ENCODE measurements at places on chromosomes 3 and 15.

DNA sequence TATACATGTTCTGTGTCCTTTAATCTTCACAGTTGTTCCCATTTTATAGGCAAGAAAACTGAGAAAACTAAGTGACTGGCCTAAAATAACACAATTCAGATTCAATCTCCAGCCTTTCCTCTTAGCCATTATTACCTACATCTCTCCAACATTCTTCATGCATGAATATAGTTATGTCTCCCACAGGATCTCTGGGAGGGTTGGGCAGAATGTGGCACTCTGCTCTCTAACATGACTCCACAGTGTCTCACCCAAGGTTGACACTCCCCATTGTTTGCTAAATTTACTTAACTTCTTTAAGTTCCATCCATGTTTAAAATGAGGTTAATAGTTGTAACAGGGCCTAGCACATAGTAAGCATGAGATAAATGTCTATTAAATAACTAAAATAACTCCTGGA is 276.3 kb downstream of the ERC2 start:
- no peak for DNase-seq

GRCh38 chr3:51385621-51386091 is 565 bp downstream of the MANF start:
- DNase-seq: no peak

- DNase-seq: no peak
Measured at GRCh38 chr3:57948781-57949242, 59.4 kb upstream of the FLNB start.

DNA sequence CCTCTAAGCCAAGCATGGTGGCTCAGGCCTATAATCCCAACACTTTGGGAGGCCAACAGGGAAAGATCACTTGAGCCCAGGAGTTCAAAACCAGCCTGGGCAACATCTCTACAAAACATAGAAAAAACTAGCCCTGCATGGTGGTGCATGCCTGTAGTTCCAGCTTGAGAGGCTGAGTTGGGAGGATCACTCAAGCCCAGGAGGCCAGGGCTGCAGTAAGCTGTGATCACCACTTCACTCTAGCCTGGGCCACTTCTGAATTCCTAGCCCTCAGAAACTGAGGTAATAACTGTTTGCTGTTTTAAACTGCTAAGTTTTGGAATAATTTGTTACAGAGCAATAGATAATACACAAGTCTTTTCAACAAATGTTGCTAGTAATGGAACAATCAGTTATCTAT is 16.4 kb downstream of the IP6K1 start:
- DNase-seq: no peak

DNA sequence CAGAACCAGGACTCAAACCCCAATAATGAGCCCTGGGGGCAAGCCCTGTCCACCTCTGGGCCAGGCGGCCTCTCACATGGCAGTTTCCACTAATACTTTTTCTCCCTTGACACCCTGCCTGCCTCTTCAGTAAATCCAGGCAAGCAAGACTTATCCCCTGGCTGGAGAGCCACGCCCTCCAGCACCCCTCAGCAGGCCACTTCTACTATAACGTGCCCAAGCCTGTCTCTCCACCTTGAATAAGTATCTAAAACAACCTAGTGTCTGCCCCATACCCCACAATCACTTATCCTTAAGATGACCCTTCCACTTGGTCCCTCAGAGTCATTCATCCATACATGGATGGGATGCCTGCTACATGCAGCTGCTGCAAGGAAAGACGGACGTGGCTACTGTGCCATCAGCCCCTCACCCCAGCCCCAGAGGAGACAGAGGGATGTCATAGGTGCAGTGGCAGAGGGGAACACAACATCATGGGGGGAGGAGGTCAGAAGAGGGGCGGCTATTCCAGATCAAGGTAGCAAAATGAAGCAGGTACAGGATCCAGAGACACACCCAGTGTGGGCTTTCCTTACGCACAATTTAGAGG is 63.4 kb downstream of the LRIG1 start:
- no peak for DNase-seq

GRCh38 chr3:183148056-183148455 is 14.5 kb downstream of the LAMP3 start:
- DNase-seq: no peak

DNA sequence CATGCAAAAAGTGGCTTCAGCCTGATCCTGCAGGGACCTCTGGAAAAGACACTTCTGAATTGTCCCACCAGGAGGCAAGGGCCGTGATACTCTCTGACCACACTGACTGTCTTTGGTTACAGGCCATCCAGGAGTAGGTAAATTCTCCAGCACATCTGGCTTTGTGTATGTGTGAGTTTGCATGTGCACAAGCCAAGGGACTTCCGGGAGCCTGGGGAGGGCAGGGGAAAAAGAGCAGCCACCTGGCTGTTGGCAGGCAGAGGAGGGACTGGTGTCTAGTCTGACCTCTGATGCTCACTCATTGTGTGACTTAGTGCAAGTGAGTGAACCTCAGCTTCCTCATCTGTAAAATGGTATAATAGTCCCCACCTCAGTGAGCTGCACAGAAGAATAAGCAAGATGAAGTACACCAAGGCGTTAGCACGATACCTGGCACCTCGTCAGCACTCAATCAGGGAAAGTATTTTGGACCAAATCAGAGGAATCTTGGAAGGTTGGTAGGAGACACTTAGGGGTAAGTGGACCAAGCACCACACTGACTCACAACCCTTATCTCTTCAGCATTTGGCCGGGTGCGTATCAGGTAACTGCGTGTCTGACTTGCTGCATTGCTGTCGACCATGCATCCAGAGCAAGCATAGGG is 19.1 kb downstream of the KLHL6 start:
- DNase-seq: peak; percentile 31

DNA sequence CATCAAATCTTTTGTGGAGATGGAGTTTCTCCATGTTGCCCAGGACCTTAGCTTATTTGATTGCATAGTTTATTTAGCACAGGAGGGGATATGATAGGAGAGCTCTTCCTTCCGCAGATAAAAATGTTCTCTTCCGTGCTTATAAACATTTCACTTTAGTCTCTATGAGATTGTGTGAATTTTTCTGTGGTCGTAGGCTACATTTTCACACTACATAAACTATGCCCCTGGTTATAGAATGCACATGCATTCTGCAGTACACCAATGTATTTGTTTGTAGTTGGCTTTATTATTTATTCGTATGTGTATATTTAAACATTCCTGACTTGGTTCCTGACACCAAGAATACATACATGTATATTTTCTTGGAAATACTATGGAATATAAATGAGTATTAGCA is 139.2 kb downstream of the UBE2E2 start:
- no peak for DNase-seq

DNA sequence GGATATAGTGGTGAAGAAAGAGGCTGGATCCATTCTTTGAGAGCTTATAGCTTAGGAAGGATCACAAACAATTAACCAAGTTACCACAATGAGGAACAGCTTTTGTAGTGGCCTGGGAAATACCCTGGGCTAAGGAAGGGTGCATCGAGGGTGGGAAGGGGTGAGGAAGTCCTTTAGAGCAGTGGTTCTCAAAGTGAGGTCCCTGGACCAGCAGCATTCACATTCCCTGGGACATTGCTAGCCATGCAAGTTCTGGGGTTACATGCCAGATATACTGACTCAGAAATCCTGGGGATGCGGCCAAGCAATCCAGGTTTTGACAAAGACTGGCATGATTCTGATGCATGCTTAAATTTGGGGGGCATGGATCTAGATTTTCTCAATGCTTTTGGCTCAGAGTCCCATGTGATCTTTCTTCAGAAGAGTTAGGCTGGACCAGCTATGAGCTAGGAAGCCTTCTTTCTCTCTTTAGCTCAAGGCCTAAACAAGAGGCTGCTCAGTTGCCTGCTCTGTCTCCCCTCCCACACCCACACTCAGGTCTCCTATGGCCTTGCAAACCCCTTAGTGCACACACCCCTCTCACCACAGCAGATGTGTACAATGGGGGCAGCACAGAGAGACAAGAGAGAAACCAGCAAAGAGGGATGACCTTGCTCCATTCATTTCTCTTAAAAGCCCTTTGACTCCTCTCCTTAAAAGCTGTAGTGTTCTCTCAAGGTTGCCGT is 1.8 kb upstream of the CCR1 start:
- DNase-seq: no peak

DNA sequence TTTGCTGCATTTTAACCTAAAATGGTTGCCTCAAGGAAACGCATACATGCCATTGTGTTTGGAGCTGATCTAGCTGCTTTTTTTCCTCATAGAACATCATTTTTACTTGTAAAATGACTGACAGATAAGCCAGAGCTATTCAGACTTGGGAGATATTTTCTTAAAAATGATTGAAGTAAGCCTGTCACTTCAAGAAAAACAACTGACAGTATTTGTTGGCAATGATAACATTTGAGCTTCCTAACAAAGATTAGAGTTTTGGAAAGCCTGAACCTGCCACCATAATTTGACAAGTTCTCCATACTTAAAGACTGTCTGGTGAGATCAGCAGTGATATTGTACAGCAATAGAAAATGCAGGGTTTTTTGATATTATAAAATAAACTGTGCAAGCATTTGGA is 27.6 kb upstream of the MRPL3 start:
- DNase-seq: no peak

DNA sequence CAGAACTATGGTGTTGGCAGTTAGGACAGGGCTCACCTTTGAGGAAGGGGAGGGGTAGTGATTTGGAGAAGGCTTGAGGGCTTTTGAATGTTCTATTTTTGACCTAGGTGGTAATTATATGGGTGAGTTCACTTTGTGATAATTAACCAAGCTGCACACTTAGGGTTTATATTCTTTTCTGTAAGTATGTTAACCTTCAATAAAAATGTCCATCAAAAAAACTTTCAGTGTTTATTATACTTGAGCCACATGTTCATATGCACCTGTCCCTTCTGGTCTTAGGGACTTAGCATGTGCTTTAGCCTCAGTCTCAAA is 28.4 kb downstream of the PDE8A start:
- no peak for DNase-seq

- DNase-seq: no peak
Measured at GRCh38 chr3:33848624-33849347, 50.4 kb downstream of the PDCD6IP start.

- no peak for DNase-seq
Measured at GRCh38 chr3:182755712-182756111, 37.6 kb upstream of the ATP11B start.

GRCh38 chr3:83216919-83217594 is 1455.6 kb upstream of the GBE1 start:
- no peak for DNase-seq

GRCh38 chr3:128464702-128465101 is 2.0 kb downstream of the DNAJB8 start:
- no peak for DNase-seq

DNA sequence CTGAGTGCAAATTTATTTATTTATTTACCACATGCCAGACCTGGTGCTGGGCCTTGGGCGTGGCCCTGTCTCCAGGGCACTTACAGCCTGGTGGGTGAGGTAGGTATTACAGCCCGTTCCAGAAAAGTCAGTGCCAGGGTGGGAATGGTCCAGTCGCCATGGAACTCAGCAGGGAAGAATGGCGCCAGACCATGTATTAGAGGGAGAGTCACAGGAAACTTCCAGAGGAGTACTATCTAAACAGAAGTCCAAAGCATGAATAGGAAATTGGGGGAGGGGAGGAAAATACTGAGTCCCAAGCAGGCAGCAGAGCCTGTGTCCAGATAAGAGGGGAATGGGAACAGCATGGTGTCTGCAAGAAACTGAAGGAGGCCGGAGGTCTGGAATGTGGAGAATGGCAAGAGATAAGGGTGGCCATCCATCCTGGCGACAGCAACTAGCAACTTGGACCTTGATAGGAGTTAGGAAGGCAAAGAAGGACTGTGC is 27.0 kb downstream of the SH3BP5 start:
- peak; percentile 42 for DNase-seq

DNA sequence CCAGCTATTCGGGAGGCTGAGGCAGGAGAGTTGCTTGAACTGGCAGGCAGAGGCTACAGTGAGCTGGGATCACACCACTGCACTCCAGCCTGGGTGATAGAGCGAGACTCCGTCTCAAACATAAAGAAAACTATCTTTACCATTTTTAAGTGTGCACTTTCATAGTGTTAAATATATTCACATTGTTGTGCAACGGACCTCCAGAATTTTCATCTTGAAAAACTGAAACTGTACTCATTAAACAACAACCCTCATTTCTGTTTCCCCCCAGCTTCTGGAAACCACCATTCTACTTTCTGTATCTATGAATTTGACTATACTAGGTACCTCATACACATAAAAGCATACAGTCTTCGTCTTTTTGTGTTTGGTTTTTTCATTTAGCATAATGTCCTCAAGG is 375.1 kb downstream of the SHQ1 start:
- DNase-seq: no peak

- no peak for DNase-seq
Measured at GRCh38 chr15:43489191-43489590, 3.8 kb downstream of the TP53BP1 start.

DNA sequence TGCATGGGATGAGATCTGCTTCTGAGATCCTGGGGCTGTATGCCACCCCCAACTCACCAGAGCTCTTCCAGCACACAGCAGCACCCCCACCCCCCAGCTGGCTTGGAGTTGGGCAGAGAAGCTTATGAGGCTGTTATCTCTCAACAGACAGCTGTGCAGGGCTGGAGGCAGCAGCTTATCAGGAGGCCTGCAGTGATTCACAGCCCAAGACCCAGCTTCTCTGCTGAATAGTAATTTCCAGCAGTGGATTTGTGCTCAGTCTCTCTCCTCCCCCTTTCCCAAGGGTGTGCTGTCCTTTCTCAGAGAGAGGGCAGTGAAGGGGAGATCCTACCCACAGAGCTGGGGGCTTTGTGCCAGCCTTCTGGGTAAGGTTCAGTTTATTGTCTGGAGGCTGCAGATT is 2.1 kb downstream of the RPP25 start:
- no peak for DNase-seq

DNA sequence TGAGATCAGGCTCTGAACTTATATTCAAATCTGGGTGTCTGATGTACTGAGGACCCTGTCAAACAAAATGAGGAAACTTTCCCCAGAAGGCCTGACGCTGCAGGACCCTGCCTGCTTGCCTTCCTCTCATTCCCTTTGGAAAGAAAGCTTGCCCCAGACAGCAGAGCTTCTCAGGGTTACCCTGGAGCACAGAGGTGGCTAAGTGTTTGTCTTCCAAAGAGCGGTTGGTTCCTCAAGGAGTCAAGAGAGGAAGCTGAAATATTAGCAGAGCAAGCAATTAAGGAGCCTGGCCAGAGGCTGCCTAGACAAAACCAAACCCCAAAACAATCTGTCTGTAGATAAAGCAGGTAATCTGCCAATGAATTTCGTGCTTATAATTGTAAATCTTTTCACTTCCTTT is 175.3 kb downstream of the NR1D2 start:
- no peak for DNase-seq

DNA sequence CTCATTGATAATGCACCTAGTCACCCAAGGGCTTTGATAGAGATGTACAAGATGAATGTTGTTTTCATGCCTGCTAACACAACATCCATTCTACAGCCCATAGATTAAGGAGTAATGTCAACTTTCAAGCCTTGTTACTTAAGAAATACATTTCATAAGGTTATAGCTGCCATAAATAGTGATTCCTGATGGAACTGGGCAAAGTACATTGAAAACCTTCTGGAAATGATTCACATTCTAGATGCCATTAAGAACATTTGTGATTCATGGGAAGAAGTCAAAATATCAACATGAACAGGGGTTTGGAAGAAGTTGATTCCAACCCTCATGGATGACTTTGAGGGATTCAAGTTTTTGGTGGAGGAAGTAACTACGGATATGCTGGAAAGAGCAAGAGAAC is 135.2 kb downstream of the TLE3 start:
- DNase-seq: no peak

GRCh38 chr3:142925140-142925539 is 36.3 kb upstream of the PCOLCE2 start:
- DNase-seq: no peak
